ENCODE measurements at places on chromosomes 11 and 22.

DNA sequence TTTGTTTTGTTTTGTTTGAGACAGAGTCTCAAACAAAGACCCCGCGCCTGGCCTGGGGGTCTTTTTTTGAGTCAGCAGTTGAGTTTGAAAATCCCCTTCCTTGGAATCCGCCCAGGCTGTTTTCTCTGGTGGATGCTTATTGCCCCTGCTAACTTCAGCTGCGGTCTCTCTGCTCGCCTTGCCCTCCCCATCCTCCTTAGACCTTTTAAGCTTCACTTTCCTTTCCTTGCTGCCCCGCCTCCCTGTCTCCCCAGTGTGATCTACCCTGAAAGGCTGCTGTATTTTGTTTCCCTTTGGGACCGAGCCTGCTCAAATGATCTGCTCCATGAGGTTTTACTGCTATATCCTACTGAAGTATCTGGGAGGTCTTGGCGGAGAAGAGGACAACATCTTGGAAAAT, 2.5 kb downstream of the USP18 start:
- no peak for DNase-seq

DNA sequence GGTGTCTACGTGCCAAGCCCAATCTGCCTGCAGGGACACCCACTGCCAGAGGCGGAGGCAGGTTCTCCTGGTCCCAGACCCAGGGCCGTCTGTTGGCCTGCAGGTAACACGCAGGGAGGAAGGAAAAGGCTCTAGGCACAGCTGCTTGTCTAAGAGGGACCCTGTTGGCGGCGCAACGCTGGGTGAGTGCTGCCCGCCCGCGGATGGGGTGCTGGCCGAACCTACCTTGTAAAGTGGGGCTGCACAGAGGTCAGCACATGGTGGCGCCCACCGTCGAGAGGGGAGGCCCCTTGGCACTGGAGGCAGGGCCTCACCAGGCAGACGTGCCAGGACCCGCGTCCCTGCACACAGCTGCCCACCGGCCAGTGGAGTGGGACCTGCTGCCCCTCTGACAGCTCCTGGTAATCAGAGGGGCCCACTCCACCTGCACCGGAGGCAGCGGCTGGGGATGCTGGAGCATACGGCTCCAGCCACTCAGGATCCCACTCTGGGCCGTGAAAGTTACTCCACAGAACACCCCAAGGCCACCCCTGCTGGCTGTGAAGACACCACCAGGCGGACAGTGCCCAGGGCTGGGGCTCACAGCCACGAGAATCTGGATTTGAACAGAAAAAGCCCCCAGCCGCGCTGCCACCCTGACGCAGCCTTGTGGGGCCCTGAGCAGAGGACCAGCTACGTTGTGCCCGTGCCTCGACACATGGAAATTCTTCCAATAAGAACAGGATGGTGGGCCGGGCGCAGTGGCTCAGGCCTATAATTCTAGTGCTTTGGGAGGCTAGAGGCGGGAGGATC, 24.0 kb downstream of the TBX1 start:
- DNase-seq, result no peak

- no peak for DNase-seq
These were observed 43.9 kb upstream of the YPEL1 start for GRCh38 chr22:21779444-21779843.

DNA sequence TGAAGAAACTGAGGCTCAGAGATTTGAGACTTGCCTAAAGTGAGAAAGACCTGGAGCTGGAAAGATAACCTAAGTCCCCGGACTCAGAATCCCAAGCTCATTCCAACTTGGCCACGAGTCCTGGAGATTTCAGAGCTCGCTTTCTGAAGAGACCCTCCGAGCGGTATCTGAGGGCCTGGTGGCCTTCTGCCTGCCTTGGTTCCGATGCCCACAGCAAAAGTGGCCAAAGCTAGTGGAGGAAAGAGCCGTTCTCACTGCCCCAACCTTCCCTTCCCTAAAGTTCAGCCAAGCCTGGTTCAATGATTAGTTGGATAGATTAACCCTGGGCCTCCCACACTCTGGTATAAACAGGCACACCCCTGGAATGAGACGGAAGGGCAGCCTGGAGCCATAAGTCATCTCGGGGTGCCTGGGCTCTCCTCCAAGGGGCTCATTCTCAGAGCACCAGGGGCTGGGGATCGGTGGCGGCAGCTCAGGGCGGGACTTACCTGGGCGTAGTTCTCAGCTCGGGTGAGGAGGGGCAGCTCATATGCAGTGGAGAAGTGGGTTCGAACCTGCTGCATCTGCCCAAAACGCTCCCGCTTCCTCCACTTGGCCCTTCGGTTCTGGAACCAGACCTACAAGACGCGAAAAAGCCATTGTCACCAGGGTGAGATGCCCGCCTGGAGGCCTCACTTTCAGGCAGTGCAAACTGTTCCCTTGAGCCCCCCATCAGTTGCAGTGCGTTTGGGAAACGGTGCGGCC, 42.8 kb downstream of the ALX4 start:
- no peak for DNase-seq

- no peak for DNase-seq
These were observed 14.2 kb downstream of the CERK start for GRCh38 chr22:46723882-46724281.

DNA sequence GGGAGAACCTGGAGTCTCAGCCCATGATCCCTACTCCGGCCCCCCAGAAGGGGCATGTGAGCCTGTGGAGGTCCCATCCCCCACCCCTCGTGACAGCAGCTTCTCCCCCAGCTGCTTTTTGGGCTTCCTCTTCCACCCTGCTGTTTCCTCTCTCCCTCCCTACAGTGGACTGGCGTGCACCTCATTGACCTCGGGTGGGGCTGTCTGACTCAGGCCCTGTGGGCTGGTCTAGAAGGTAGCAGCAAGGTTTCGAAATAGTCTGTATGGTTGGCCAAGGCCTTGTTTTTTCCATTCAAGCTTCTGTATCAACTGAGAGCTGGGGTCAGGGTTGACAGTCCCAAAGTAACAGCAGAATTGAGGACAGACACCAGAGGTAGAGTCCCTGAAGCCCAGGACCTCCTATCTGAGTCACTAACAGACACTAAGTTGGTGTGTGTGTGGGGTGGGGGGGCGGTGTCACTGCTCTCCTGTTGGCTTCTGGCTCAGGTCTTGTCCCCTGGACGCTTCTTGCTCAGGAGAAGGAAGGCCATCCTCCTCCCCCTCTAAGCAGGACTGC, 7.7 kb downstream of the SLC37A2 start:
- DNase-seq, result no peak

GRCh38 chr11:115927823-115928329, 423.7 kb upstream of the CADM1 start:
- DNase-seq, result no peak

DNA sequence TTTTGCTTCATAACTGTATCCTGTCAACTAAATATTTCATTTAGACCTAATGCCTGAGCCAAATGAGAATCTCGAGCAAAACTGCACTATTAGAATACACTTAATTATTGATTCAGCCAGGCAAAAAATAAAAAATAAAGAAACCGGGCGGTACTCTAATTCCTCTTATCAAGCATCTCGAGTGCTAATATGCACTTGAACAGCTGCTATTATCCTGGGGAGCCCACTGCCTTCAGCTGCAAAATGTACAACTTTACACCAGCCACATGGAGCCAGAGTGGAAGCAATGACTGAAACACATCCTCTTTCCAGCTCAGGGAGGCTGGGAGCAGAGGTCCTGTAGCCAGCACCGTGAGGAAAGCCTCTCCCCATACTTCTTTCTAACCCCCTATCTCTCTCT, 390.0 kb upstream of the CADM1 start:
- no peak for DNase-seq

DNA sequence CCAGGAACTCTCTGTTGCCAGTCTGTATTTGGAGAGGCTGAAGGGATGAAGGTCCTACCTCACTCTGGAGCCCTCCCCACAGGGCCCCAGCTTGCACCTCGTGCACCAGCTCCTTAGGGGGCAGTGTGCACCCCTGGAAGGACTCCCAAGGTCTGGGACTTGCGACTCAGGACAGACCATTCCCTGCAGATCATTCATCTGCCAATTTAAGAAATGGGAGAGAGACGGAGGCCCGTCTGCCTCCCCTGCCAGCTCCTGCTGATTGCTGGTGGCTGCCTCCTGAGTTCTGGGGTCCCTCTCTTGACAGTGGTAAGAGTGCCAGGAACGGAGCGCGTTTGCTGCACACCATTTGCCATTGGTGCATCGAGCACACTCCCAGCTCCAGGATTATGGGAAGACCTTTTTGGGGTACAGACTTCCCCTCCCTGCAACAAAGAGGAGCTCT, 27.4 kb upstream of the MALAT1 start:
- DNase-seq, result no peak

DNA sequence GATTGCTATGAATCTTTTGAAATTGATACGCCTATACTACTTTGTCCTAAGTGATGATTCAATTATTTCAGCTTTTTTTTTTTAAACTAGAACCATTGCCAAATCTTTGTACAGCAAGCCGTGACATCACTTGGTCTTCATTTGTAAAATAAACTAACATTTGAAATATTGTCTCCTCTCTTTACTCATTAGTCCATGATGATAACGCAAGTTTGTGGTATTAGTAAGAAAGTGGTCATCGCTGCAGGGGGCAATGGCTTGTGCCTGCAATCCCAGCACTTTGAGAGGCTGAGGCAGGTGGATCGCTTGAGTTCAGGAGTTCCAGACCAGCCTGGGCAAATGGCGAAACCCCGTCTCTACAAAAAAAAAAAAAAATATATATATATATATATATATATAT, 12.9 kb upstream of the ARHGAP42 start:
- no peak for DNase-seq

GRCh38 chr11:33620423-33621171, 80.0 kb downstream of the C11orf91 start:
- DNase-seq, result no peak

DNA sequence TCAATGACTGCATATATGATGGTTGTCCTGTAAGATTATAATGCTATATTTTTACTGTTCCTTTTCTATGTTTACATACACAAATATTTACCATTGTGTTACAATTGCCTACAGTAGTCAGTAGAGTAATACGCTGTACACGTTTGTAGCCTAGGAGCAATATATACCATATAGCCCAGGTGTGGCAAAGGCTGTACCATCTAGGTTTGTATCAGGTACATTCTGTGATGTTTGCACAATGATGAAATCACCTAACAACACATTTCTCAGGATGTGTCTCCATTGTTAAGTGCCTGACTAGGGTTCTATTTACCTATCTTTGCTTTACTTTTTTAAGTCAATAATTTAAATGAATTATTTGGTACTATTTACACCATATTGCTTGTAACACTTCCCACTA, 21.9 kb downstream of the PRR5L start:
- no peak for DNase-seq

DNA sequence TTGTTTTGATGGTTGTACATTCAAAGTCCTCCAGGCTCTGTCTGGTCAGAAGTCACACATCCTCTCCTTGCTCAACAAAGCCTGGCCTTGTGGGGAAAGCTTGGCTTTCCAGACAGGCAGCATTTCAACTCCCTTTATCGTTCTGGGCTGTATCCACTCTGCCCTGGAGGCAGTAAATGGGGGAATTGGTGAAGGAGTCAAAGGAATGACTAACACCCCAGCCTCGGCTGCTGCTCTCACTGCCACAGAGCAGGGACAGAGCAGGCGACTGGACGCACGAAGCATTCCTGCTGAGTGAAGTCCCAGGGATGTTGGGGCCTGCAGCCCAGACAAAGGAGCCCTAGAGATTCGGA, 52.8 kb downstream of the WNT11 start:
- DNase-seq, result no peak

- no peak for DNase-seq
These were observed 145.0 kb upstream of the THY1 start for GRCh38 chr11:119567688-119568582.

GRCh38 chr11:132106096-132106982, 735.9 kb downstream of the NTM start:
- DNase-seq, result no peak

DNA sequence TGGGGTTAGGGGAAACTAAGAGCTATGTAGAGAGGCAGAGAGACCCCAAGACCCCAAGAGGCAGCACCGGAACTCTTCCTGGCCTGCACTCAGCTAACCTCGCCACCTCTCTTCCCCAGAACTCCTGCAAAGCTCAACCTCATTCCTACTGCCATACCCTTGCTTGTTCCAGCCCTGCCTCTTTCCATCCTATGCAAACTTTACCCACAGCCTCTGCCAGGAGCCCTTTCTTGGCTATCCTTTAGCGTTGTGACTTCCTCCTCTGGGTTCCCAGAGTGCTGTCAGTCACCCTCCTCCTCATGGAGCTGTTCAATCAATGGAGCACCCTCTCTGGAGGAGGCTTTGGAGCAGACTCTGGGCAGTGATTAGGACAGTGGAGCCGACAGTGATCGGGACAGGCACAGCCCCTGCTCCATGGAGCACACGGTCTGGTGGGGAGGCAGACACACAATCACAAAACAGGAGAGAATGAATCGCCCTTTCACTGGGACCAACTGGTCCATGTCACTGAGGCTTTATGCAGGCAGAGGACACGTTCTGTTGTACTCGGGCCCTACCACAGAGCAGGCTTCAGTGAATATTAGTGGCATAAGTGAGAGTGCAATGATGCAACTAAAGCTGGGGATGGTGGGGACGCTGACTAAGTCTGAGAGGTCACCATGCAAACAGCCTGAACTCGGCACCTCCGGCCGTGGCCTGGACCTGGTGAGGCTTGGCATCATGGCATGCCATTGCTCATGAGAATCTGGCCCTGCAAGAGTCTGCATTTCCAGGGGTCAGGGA, 24.6 kb upstream of the P2RY2 start:
- DNase-seq, result no peak

- no peak for DNase-seq
These were observed 99.7 kb upstream of the KCNA4 start for GRCh38 chr11:30116512-30116911.

DNA sequence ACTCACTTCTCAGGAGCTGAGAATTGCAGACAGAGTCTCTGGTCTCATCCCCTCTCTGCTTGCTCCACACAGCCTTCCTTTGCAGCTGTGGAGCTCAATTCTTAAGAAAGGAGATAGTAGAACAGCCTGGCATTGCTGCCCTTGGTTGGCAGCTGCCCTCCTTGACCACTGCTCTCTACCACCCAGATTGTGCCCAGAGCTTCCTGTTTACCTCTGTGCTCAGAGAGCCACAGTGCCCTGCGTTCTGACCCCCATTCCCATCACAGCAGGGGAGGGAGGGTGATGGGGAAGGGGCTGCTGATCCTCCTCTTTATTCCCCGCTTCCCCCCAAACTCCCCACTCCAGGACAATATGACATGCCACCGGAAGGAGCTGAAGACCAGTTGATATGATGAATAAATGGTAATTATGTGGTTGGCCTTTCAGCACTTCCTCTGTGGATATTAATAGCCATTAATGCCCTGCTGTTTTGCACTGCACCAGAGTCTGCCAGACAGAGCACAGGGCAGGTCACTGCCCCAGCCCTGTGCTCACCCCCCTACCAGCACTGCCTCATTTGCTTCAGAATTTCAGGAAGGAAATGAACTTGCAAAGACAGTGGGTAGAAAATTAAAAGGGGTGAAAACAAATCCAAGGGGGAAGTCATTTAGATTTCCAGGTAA, 426.8 kb upstream of the CADM1 start:
- no peak for DNase-seq

Measured in NCI-H510A (cell line).